Aorta (tissue), 5 donors: ENCODE measurements at places on chromosomes 3 and 15. TPM values are rescaled to one million over a fixed set of nuclear protein-coding genes. Genes with fewer than 3 reads are reported as not detected.

DNA sequence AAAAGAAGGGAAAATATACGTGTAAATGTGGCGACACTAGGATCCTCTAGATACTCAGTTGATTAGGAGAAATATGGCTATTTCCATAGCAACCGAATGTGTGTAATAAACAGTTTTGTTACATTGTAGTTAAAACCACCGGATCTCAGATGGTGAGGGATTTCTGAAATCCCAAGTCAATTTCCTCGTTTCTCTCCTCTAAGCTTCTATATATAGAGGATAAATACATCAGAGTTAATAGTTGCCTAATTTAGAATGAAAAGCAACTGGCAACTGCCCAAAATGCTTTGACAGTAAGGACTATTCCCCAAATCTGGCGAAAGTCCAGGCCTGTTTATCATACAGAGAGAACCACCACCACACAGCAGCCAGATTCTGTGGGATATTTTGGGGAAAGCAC is 112.6 kb downstream of the GABRB3 start:
- H3K4me1 ChIP-seq, result no peaks in the 10 kb centered on the region
- no peak overlapping the region for H3K27ac ChIP-seq
- DNase-seq, result no peak

DNA sequence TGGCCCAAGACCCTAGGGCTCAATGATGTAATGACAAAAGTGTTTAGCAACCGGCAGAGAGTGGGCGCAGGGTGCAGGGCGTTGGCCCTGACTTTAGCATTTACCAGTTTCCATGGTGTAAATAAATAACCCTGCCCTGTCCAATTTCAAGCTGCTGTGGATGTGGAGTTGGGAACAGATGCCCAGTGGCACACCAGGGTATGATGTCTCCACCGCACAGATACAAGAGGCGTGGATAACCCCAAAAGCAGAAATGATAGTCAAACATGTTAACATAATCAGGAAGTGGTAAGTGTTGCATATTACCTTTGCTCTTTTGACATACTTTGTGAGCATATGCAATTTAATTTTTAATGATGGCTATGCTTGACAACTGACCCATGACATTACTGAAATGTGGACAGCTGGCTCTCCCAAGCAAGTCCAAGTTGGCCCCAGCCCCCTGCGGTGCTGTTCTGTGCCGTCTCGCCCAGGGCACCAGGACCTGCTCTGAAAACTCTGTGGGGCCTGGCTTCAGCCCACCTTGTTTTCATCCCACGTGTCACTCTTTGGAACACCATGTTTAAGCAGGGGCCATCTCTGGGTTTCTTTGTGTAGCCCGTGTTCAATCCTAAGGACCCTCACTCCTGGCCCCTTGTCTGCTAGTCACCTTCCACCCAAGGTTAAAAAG is 10.8 kb upstream of the ANPEP start:
- DNase-seq, result no peak
- no peak overlapping the region for H3K4me3 ChIP-seq
- H3K27ac ChIP-seq, result no peak overlapping the region
- H3K4me1 ChIP-seq, result no peaks in the 10 kb centered on the region
- no peaks in the 10 kb centered on the region for H3K36me3 ChIP-seq

GRCh38 chr3:156033428-156033827 is 87.0 kb upstream of the KCNAB1 start:
- no peak overlapping the region for H3K27ac ChIP-seq
- H3K4me1 ChIP-seq, result no peaks in the 10 kb centered on the region
- H3K4me3 ChIP-seq, result no peak overlapping the region
- no peaks in the 10 kb centered on the region for H3K27me3 ChIP-seq

DNA sequence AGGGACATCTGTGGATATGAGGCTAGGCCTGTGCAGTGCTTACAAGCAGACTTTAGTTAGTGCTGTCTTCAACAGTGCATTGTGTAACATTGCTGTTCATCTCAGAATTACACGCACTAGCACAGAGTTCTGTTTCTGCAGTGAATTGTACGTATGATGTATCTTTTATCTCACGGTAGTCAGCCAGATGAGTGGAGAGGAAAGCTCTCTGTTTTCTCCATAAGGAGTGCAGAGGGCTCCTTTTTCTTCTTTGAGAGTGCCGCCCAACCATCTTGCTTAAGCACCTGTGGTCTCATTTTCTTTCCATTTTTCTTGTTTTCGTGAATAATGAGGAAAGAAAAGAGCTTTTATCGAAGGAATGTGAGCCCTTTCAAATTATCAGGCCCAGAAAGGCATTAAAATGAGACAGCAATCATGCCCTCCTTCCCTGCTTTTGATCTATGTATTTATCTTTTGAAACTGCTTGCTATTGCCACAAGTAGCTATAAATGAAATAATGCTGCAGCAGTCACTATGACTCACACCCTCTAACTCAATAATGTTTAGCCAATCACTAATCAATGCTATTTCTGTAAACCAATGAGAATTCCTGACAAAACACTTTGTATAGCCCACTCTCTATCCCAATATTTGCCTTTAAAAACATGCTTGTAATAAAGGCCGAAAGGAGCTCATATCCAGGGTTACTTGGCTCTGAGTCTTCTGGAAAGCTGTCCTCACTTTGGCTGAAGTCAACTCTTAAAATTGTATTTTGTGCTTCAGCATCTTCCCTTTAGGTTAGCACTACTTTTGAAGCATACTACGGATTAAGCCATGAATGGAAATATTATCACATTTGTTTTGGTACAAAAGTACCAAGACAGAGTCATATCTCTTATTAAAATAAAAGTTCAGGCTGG is 226.0 kb upstream of the P2RY1 start:
- H3K36me3 ChIP-seq, result no peaks in the 10 kb centered on the region
- no peaks in the 10 kb centered on the region for H3K27me3 ChIP-seq
- no peak overlapping the region for H3K4me3 ChIP-seq
- DNase-seq, result no peak

DNA sequence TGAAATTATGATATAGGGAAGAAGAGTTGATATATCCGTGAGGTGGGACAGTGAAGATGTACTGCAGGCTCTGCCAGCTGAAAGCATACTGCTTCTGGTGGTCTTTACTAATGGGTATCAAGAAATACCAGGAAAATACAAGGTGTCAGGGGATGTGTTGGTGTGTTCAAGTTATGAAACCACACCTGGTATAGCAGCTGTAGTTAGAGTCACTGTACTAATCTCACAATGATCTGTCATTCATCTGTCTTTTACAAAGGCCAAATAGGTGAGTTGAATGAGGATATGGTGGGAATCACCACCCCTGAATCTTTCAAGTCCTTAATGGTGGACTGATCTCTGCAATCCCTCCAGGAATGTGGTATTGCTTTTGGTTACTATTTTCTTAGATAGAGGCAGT is 152.7 kb downstream of the NFKBIZ start:
- H3K4me3 ChIP-seq, result no peak overlapping the region
- H3K36me3 ChIP-seq, result no peaks in the 10 kb centered on the region
- DNase-seq, result no peak
- no peaks in the 10 kb centered on the region for H3K27me3 ChIP-seq

DNA sequence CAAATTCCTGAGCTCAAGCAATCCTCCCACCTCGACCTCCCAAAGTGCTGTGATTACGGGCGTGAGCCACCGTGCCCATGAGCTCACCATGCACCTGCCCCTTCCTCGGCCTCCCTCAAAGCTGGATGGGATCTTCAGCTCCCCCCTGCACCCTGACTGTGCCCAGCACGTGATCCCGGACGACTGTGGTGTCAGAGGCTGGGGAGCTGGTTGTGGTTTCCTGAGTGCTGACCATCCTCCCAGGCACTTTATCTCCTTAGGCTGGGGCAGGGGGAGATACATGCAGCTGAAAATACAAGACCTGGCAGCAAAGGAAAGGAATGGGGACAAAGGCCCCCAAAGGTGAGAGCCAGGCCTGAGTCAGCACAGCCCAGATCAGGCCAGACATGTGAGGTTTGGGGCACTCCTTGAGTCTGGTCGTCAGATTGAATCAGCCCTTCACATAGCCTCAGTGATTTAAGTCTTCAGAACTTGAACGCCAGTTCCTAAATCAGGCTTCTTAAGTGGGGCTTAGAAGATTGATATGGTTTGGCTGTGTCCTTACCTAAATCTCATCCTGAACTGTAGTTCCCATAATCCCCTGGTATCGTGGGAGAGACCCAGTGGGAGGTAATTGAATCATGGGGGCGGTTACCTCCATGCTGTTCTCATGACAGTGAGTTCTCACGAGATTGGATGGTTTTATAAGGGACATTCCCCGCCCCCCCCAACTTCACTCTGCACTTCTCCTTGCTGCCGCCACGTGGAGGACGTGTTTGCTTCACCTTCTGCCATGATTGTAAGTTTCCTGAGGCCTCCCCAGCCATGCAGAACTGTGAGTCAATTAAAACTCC is 35.8 kb downstream of the PRKCD start:
- H3K4me1 ChIP-seq, result no peaks in the 10 kb centered on the region
- no peak for DNase-seq
- H3K27ac ChIP-seq, result no peak overlapping the region
- no peaks in the 10 kb centered on the region for H3K36me3 ChIP-seq

GRCh38 chr3:113136071-113136470 is 75.3 kb upstream of the BOC start:
- no peak overlapping the region for H3K4me3 ChIP-seq
- no peaks in the 10 kb centered on the region for H3K36me3 ChIP-seq
- no peak overlapping the region for H3K27ac ChIP-seq
- DNase-seq, result no peak
- no peaks in the 10 kb centered on the region for H3K4me1 ChIP-seq
- no peaks in the 10 kb centered on the region for H3K27me3 ChIP-seq

DNA sequence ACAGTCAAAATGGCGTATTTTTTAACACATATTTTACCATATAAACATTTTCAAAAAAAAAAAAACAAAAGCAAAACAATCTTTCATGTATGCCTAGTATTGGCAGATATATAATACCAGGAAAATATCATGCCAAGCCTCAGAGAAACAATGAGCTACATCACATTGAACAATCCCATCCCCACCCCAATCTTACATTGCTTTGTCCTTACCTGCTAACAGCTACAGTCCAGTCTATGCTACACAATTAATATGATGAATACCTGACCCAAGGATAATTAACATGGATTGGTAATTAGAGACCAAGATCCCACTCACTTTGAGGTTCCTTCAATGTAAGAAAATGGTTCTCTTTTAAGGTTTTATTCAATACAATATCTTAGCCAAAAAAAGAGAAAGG is 7.6 kb upstream of the SATB1 start:
- no peaks in the 10 kb centered on the region for H3K27me3 ChIP-seq
- DNase-seq, result no peak
- H3K4me1 ChIP-seq, result no peaks in the 10 kb centered on the region
- no peak overlapping the region for H3K27ac ChIP-seq
- H3K36me3 ChIP-seq, result no peaks in the 10 kb centered on the region

- H3K4me3 ChIP-seq, result no peak overlapping the region
- no peak for DNase-seq
- H3K36me3 ChIP-seq, result no peaks in the 10 kb centered on the region
- H3K4me1 ChIP-seq, result no peaks in the 10 kb centered on the region
- H3K27ac ChIP-seq, result no peak overlapping the region
- H3K27me3 ChIP-seq, result no peaks in the 10 kb centered on the region
Observed at GRCh38 chr3:8848696-8849131, 79.3 kb upstream of the OXTR start.

- H3K27me3 ChIP-seq, result no peaks in the 10 kb centered on the region
- H3K4me3 ChIP-seq, result no peak overlapping the region
- H3K36me3 ChIP-seq, result no peaks in the 10 kb centered on the region
- H3K4me1 ChIP-seq, result peaks cover 9% of the 10 kb centered on the region
- peak overlapping the region; percentile 30 for H3K27ac ChIP-seq
Observed at GRCh38 chr3:11606090-11606784, 37.5 kb downstream of the VGLL4 start.

DNA sequence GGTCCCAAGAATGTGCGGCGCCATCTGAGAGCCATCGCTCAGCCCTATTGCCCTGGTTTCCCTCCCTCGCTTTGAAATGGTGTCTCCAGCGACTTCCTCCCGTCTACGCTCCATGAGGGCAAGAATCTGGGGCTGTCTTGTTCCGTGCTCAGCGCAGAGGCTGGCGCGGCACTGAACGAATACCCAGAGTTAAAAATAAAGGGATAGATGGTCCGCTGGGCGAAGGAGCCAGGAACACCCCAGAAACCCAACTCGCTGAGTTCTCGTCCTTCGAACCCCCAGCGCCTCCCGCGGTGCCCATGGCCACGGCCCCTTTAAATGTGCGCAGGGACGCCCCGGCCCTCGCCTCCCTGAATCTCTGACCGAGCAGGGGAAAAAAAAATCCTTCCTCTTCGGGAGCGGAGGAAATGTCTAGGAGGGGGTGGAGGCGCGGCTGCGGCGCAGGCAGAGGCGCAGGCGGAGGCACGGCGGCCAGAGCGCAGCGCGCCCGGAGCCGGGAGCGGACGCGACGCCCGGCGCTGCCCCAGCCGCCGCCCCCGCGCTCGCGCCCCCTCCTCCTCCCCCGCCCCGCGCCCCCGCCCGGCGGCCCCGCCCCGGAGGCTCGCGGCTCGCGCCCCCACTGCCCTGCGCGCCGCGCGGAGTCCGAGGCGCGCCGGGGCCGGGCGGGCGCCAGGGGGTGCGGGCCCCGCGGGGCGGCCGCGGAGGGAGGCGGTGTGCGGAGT is 8.5 kb upstream of the FGD5 start:
- no peak overlapping the region for H3K27ac ChIP-seq
- H3K27me3 ChIP-seq, result no peaks in the 10 kb centered on the region
- H3K36me3 ChIP-seq, result no peaks in the 10 kb centered on the region

DNA sequence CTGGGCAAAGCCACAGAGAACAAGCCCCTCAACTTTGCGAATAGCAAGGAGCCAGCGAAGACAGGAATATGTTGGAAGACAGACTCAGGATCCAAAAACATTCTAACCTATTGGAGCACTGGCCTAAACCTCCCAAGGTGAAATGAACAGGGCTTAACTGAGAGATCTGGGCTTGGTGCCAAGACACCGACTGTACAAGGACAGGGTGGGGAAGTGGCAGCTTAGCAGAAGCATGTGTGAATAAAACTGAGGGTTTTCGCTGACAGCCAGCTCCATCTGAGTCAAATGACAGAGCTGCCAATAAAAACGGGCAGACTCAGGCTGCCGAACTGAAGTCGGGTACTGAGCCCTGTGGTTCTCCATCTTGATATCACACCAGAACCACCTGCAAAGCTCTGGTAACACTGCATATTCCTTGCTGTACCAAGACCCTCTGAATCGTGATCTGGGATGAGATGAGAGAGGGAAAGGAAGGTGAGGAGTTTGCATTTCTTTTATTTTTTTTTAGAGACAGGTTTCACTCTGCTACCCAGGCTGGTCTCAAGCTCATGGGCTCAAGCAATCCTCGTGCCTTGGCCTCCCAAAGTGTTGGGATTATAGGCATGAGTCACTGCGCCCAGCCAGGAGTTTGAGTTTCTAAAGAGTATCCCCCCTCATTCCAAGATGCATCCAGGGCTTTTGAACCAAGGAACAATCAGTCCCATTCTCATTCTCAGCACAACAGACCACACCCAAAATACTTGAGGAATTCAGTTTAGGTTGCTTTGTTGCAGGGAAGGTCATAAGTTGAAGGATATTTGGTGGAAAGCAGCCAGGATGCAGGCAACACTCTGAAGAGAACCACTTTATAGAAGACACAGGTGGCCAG is 6.0 kb upstream of the PLCB2 start:
- no peaks in the 10 kb centered on the region for H3K36me3 ChIP-seq
- DNase-seq, result peak; percentile 85
- no peaks in the 10 kb centered on the region for H3K4me1 ChIP-seq
- no peak overlapping the region for H3K4me3 ChIP-seq
- H3K27ac ChIP-seq, result no peak overlapping the region

ZBTB47 gene
- total RNA-seq, result 82.0 TPM

SLC9C1 gene
- total RNA-seq, result 0.29 TPM

BUB1B gene
- total RNA-seq, result 5.0 TPM

MAN2C1 gene
- 198 TPM for total RNA-seq

XXYLT1 gene
- total RNA-seq, result 15.0 TPM

SI gene
- total RNA-seq, result not detected

PLXNA1 gene
- 28.7 TPM for total RNA-seq

ZNF80 gene
- 0.15 TPM for total RNA-seq
